ENCODE measurements at places on chromosomes 12 and 14. TPM values are rescaled to one million over a fixed set of nuclear protein-coding genes. Genes with fewer than 3 reads are reported as not detected.

P2RX7 gene
- total RNA-seq: not detected

ANO4 gene
- total RNA-seq: not detected

KRT78 gene
- not detected for total RNA-seq

TAMALIN gene
- 0.53 TPM for total RNA-seq

TMPRSS12 gene
- total RNA-seq: not detected

PAPLN gene
- total RNA-seq: 10.8 TPM

CABP1 gene
- 0.60 TPM for total RNA-seq

DACT1 gene
- 0.78 TPM for total RNA-seq

DDIT3 gene
- total RNA-seq: 39.6 TPM
